ENCODE measurements at places on chromosomes 3 and 15.
A peak's percentile ranks its signal among the peaks of the same experiment; 100 is the strongest.

DNA sequence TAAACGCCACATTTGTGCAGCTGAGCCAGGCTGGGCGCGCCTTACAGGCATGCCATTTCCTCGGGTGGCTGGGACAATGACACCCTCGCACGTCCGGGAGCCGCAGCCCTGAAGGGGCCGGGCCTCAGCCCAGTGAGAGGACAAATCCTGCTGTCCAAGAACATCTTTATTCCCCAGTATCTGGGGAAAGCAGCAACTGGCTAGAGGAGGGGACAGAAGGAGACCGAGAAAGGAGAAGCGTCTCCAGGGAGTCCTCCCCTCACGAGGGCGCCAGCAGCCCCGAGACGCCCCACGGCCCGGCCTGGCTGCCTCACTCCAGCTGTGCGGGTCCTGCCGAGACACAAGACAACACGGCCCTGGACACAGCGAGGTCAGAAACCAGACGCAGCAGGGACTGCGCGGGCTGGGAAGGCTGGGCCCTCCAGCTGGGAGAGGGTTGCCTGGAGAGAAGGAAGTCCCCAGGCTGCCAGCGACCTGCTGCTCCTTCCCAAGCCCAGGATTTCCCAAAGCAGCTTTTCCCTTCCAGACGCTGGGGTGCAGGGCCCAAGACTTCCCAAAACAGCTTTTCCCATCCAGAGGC lies 130.2 kb downstream of the CHSY1 start:
- peaks cover 21% of the 10 kb centered on the region for H3K4me1 ChIP-seq
- no peaks in the 10 kb centered on the region for H3K27me3 ChIP-seq
- H3K27ac ChIP-seq, result peak overlapping the region; percentile 69
- H3K4me3 ChIP-seq, result no peak overlapping the region
- H3K36me3 ChIP-seq, result no peaks in the 10 kb centered on the region

DNA sequence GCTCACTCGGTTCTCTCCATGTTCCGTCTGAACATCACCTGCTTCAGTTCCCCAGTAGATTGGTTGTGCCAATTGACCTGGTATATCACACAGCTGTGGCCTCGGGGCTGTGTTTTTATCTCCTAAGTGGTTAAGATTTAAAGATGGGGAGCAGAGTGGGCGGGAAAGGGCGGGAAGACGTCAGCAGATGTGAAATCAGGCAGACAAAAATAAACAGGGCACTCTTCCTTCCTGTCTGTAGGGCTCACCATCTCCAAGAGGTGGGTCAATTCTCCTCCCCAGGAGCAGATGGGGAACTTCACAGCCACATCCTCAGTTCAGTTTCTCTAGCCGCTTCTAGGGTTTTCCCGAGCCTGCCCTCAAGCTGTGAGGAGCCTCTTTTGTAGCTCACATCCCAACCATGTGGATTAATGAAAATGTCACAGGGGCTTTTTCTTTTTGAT lies 26.8 kb upstream of the LIMD1 start:
- no peak overlapping the region for H3K4me3 ChIP-seq
- H3K27ac ChIP-seq, result no peak overlapping the region
- no peak for ATAC-seq
- H3K27me3 ChIP-seq, result no peaks in the 10 kb centered on the region
- no peaks in the 10 kb centered on the region for H3K36me3 ChIP-seq

GRCh38 chr15:25441111-25441510 lies 2.3 kb upstream of the UBE3A start:
- H3K27ac ChIP-seq, result no peak overlapping the region
- H3K4me3 ChIP-seq, result no peak overlapping the region
- ATAC-seq, result no peak
- no peaks in the 10 kb centered on the region for H3K27me3 ChIP-seq
- peaks cover 25% of the 10 kb centered on the region for H3K4me1 ChIP-seq

DNA sequence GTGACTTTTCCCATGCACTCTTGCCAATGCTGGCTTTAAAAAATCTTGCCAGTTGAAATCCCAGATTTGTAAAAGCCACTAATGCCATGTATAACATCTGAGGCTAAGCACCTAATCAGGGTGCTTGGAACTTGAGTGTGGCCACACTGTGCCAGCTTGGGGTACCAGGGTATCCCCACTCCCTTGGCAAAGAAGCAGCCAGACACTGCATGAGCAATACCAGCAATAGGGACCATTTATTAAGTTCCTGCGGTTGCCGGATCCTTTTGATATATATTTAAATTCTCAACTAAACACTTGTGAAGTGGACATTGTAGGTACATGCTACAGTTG lies 2.2 kb upstream of the RHCG start:
- no peak overlapping the region for H3K27ac ChIP-seq
- no peak overlapping the region for H3K4me3 ChIP-seq
- no peak for ATAC-seq
- no peaks in the 10 kb centered on the region for H3K36me3 ChIP-seq

DNA sequence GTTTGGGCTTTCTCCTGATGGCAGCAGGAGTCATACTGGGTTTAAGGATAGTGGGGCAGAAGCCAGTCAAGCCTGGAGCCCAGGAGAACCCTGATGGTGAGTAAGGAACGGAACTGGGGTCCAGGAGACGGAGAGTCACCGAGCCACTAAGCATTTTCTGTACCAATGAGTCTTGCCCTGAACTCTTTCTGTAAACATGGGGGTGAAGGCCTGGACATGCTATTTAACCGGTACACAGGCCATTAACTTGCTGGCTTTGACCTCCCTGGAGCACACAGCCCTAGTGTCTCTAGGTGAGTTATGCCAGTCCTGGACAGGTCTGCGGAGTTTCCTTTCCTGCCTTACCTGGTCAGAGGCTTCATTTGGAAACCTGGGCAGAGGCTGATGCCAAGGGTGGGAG lies 3.9 kb downstream of the SLC6A6 start:
- H3K4me3 ChIP-seq, result no peak overlapping the region
- H3K27ac ChIP-seq, result no peak overlapping the region
- H3K36me3 ChIP-seq, result peaks cover 7% of the 10 kb centered on the region
- no peaks in the 10 kb centered on the region for H3K27me3 ChIP-seq
- ATAC-seq, result no peak

DNA sequence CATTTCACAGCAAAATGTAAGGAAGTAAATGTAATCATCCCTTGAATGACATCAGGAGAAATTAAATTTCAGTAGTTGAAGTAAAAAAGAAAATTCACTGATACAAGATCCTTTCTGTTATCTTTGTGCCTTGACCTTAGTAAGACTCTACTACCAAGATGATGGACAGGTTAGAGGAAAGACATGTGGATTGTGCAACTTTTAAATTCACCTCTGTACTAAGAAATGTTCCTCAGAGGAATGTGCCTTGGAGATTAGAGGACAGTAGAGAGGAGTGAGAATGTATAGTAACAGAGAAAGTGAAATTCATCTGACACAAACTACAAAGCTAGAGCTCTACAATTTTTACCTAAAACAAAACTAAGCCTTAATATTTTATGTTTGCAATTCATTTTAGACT lies 375.3 kb downstream of the PLOD2 start:
- H3K27ac ChIP-seq, result no peak overlapping the region
- H3K27me3 ChIP-seq, result no peaks in the 10 kb centered on the region
- no peak for ATAC-seq
- H3K4me3 ChIP-seq, result no peak overlapping the region

- H3K4me1 ChIP-seq, result no peaks in the 10 kb centered on the region
- H3K4me3 ChIP-seq, result peak overlapping the region; percentile 81
- peak overlapping the region; percentile 97 for H3K27ac ChIP-seq
- ATAC-seq, result peak; percentile 68
- no peaks in the 10 kb centered on the region for H3K36me3 ChIP-seq
- H3K27me3 ChIP-seq, result no peaks in the 10 kb centered on the region
Observed at GRCh38 chr3:24493746-24494617, 668 bp downstream of the THRB start.
